ENCODE measurements at places on chromosomes 16 and 17. TPM values are rescaled to one million over a fixed set of nuclear protein-coding genes. Genes with fewer than 3 reads are reported as not detected.

ZFHX3 gene
- total RNA-seq = 12.6 TPM

LDHD gene
- total RNA-seq = 26.6 TPM

SKA2 gene
- 23.0 TPM for total RNA-seq

SCIMP gene
- 3.1 TPM for total RNA-seq

DNA sequence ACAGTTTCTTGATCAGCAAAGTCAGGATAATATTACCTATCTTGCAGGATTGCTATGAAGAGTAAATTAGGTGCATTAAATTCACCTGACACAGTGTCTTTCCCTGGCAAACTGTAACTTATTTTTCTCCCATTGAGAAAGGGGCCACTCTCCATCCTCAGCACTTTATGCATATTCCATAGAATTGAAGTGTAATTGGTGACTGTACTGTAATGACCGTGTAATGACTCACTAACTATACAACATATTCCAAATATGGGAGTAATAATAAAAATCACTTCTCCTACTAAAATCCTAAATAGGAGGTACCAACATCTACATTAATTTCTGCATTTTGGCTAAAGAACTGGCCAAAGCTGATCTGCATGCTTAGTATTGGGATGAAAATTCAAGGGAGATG lies 141.9 kb upstream of the NOG start:
- DNase-seq = no peak

DNA sequence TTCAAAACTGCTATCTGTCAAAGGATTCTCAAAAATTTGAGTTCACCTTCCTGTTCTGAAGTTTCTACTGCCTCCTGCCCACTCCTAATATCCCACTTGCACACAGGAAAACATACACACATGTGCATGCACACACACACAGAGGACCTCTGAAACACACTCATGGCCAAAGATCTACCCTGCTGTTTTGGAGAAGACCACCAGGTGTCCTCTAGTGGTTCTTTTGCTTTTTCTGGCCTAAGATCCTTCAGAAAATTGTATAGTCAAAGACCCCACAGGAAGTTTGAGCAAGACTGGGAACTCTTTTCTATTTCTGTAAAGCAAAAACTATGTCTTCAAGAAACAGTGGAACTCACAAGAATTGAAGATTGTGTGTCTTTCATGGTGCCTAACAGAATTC lies 90.2 kb downstream of the CDH8 start:
- DNase-seq = no peak

GRCh38 chr16:89999831-90000574 lies 19.3 kb downstream of the DBNDD1 start:
- DNase-seq = no peak

GRCh38 chr17:66843627-66844026 lies 8.7 kb downstream of the CACNG5 start:
- DNase-seq = no peak

- no peak for DNase-seq
Observed at GRCh38 chr16:71376465-71377157, 18.1 kb downstream of the CALB2 start.

DNA sequence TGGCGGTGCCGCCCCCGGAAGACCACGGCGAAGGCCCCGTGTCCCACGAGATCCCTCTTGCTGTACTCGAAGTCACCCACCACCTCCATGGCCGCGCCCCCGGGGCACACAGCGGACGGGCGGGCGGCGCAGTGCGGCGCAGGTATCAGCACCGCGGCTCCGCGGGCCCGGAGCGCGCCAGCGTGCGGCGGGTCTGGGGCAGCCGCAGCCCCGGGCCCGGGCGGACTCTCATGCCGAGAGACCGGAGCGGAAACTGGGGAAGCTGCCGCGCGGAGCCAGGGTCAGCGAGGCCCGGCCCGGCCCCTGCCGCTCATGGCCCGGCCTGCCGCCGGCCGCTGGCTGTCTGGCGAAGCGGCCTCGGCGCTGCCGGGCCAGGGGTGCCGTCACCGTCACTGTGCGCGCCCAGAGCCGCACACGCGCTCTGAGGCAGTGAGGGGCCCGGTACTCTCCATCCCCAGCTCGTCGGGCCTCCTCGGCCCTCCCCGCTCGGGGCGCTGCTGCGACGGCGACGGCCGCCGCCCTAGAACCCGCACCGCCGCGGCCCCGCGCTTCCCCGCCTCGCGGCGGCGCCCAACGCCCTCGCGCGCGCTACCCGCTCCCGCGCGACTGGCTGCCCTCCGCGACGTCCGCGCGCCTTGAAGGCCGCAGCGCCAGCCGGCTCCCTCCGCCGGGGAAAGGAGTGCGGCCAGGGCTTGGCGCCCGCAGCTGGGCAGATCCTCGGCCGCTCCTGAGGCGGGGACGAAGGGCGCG lies at the start of gene ULK2:
Gene ULK2, minus strand, starts transcription at position 608 of the 750 bp plus-strand sequence. Its CDS starts 519 bp downstream, at position 89.
- peak; percentile 69 for DNase-seq

DNA sequence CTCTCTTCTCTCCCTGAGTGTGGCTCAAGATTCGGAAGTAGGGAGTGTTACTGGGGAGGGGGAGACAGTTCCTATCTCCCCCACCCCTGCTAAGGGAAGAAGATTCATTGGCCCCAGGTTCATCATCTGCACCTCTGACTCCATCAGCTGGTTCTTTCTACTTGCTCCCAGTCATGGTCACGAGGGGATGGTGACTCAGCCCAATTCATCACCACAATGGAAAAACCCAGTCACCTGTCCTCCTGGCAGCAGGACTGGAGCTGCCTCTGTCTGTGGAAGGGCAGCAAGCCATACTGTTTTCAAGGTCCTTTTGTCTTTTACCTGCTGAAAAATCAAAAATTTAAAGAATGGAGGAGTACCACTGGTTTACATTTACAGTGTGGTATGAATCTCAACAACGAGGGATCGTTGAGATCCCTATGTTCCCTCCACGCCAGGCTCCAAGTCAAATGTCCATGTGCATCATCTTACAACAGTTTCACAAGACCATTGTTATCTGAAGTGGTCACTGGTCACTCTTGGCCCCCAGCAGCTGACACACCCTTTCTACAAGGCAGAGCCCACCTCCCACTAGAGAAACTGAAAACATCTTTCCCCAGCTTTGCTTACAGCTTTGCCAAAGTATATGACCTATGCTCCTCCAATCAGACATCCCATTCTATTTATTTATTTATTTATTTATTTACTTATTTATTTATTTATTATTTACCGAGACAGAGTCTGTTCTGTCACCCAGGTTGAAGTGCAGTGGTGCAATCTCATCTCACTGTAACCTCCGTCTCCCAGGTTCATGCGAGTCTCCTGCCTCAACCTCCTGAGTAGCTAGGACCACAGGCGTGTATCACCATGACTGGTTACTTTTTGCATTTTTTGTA lies 40.4 kb upstream of the NDRG4 start:
- DNase-seq = peak; percentile 50

- DNase-seq = no peak
Observed at GRCh38 chr16:8989099-8989878, 25.6 kb upstream of the USP7 start.

GRCh38 chr17:78544881-78545755 lies 32.1 kb downstream of the DNAH17 start:
- DNase-seq = no peak

DNA sequence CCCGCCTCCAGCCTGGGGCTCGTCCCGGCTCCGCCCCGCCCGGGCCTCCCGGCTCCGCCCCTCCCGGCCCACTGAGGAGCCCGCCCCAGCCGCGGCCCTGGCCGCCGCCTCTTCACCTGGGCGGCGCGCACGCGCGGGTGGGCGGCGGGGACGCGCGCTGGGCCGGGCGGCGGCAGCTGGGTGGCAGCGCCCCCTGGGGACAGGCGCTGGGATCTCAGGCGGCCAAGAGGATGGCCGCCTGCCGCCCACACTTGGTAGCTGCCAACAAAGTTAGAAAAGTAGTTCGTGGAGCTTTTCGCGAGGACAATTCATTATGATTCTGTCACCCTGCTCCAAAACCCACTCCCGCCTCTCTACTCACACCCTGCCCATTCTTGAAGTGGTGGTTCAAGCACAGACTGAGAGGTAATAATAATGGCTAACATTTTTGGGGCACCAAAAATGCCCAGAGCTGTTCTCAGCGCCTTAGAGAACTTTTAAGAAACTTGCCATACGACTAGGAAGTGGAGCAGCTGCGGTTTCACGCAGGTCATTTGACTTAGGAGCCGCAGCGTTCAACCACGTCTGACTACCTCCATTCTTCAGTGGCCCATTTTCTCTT lies 340 bp upstream of the MYO1D start:
- peak; percentile 94 for DNase-seq

DNA sequence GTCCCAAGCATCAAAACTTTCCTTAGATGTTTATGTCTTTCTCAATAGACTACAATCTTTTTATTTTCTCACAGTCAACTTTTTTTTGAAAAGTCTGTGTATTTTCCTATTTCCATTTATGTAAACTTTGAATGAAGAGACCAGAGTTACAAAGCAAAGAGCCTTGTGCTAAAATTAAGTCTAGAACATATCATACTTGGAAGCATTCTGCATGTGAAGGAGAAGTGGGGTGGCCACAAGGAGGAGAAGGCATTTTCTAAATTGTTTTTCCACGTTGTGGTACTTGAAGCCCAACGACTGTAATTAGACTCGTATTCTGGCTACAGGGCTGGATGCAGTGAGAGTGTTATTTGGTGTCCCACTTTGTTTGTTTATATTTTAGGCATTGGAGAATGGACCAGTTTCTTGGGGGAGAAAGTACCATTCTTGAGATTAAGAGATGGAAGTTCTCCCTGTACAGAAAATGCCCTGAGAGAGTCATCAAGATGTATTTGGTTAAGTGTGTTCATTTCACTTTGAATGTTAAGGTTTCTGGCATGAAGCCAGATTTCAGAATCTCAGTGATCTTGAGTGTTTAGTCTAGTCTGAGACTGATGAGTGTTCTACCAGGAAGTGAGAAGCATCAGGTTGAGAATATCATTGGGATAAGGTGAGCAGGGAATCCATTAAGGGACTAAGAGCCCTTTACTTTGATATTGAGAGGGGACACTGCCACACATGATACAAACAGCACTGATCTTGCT lies 71.6 kb downstream of the MAP2K6 start:
- DNase-seq = no peak
